ENCODE measurements at places on chromosomes 3 and 15.
A peak's percentile ranks its signal among the peaks of the same experiment; 100 is the strongest.

- DNase-seq: no peak
Observed at GRCh38 chr3:146953511-146953981, 348.4 kb upstream of the PLSCR5 start.

- no peak for DNase-seq
Observed at GRCh38 chr15:30072630-30073029, 10.1 kb upstream of the GOLGA8J start.

DNA sequence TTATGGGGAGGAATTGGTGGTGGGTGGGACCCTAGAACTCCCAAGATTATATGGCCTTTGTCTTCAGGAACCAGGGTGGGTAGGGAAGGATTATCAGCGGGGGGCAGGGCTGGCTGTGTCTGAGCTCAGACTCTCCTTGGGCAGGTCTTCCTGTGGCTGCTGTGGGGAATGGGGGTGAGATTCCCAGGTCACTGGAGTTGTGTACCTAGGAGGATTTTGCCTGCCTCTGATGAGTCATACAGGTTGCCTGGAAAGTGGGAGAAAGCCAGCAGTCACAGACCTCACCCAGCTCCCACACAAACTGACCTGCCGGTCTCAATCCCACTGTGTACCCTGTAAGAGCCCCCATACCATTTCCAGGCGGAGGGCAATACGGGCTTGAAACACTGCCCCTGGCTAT lies 209.9 kb upstream of the CNTN3 start:
- DNase-seq: no peak

- DNase-seq: no peak
Observed at GRCh38 chr15:99438691-99439523, 126.9 kb upstream of the MEF2A start.

GRCh38 chr15:47332481-47332880 lies 384.8 kb upstream of the SEMA6D start:
- no peak for DNase-seq

- no peak for DNase-seq
Observed at GRCh38 chr3:62670351-62670750, 204.9 kb downstream of the CADPS start.

DNA sequence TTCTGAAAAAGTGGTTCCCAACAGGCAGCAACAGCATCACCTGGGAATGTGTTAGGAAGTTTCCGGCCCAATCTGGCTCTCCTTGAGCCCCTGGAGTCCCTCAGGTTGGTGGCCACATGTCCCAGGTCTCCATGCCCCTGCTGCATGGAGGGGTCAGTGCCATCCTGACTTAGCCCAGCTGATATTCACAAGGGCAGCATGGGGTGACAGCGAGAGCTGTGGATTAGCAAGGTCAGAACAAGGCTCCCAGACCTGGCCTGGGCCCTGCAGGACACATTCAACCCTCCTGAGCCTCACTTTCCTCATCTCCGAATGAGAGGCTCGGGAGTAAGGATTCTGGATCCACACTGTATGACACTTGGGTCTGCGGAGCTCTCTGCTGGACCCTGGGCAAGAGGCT lies 243.8 kb upstream of the TLE3 start:
- DNase-seq: no peak

DNA sequence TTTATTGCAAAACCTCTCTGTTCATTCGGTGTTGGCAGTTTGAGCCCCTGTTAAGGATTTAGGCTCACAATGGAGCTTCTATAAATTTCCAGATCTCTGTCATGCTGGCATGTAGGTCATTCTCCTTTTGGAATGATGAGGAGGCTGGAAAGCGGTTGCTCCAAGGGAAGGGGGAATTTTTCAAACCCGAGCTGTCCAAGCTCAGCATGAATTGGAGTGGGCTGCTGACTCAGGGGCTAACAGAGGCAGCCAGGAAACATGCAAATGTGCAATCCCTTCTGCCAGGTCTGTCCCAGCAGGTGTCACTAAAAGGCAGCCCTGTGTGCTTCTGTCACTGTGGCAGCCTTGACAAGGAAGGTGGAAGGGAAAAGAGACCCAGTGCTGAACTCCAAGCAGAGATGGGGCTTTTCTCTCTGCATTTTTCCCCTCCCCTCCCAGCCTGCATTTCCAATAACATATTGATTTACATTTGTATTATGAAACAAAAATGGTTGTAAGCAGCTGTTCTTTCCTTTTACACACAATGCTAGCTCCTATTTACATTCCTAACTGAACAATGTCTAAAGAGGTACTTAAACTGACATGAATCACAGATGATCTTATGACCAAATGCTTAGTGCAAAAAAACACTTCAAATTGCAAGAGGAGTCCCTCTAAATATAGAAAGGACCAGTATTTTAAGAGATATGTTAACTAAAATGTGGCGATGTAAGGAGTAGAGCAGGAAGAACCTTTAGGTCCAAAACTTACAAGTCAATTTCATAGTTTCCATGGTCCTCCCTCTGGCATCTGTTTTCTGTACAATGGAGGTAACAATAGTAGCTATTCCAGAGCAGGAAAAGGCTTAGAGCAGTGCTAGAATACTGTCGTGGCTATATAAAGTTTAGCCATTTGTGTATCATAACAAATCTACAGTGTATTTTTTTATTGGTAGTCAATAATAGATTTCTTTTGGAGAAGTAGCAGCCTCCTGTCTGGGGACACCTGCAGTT lies 84.5 kb upstream of the ATP10A start:
- DNase-seq: no peak

GRCh38 chr3:33941804-33942203 lies 143.4 kb downstream of the PDCD6IP start:
- no peak for DNase-seq

DNA sequence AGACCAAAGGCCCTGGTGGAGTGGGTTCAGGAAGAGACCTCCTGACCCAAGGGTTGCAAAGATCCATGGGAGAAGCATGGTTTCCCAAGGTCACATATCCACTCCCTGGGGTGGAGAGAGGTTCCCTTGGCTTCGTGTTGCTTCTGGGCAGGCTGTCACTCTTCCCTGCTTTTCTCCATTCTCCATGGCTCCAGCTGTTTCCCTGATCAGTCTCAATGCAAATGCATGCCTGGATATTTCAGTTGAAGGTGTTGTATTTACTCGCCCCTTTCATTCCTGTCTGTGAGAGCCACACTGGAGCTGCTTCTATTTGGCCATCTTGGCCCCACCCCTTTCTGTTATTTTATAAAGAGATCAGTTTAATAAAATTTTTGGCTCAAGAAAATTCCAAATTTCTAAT lies 95.0 kb upstream of the PLSCR4 start:
- no peak for DNase-seq

GRCh38 chr15:59924812-59925522 lies 79.1 kb upstream of the FOXB1 start:
- no peak for DNase-seq

- no peak for DNase-seq
Observed at GRCh38 chr15:53739651-53740050, 19.8 kb downstream of the WDR72 start.

DNA sequence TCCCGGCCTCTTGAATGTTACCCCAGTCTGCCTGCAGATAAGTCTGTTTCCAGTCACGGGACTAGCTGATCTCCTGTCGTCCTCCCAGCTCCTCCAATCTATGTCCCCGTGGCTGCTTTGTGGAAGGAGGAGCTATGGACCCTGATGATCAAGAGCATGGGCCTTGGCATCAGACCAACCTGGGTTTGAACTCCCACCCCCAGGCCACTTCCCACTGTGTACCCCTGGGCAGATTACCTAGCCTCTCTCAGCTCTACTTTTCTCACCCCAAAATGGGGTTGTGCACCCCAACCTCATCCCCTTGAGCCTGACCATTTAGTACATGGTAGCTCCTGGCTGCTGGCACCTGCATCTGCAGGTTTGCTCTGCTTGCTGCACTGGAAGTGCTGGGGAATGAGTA lies 55.8 kb downstream of the GASK1A start:
- no peak for DNase-seq

DNA sequence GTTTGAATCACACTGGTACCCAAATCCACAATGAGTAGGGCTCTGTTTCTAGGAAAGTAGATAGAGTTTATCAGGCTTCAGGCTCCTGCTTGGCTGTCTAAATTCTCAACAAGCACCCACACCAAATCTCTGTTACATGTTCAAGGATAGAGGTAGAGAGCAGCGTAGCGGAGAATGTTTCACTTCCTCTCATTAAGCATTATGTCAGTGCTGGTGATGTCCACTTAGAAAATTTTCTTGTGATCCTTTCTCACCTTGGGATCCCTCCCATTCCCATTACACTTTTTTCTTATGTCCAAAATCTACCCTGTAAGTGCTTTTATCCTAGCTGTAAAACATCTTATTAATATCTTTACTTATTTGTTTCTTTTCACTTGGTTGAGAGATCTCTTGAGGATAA lies 34.7 kb upstream of the GCSAM start:
- no peak for DNase-seq

GRCh38 chr3:122076491-122077292 lies 21.5 kb downstream of the CD86 start:
- DNase-seq: no peak

- DNase-seq: peak; percentile 72
Observed at GRCh38 chr3:132317229-132317948, at the start of gene ACP3. Gene ACP3 (plus strand): TSS chr3:132317407. CDS start chr3:132317457, 50 bp downstream.

DNA sequence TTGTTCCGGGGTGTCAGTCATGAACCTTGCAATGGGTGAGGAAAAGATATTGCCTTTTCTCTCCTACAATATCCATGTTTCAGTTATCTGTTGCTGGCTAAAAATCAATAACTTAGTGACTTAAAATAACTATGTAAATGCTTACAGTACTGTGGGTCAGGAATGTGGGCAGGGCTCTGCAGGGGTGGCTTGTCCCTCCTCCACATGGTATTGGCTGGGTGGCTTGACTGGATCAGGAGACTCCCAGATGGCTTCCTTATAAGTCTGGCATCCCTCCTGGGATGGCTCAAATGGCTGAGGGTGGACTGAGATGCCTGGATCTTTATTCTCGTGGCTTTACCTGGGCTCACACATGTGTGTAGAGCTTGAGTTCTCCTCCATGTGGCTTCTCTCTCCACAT lies 47.5 kb downstream of the GTPBP8 start:
- no peak for DNase-seq

DNA sequence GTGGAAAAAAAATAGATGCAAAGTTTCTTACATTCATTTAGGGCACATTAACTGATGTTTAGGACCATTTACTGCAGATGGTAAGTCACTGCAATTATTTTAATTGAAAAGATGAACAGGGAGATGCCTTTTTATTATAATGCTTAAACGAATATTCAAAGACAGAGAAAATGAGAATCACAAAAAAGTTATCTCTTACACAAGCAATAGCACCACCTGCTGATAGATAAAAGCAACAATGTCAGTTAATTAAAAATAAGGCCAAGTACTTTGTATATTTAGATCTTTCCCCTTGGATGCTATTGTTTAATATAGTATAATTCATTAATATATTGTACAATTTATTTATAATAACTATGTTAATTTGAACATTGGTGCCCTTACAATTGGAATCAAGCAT lies 55.9 kb downstream of the IFT80 start:
- DNase-seq: no peak

GRCh38 chr3:191476066-191476772 lies 15.3 kb downstream of the PYDC2 start:
- no peak for DNase-seq

DNA sequence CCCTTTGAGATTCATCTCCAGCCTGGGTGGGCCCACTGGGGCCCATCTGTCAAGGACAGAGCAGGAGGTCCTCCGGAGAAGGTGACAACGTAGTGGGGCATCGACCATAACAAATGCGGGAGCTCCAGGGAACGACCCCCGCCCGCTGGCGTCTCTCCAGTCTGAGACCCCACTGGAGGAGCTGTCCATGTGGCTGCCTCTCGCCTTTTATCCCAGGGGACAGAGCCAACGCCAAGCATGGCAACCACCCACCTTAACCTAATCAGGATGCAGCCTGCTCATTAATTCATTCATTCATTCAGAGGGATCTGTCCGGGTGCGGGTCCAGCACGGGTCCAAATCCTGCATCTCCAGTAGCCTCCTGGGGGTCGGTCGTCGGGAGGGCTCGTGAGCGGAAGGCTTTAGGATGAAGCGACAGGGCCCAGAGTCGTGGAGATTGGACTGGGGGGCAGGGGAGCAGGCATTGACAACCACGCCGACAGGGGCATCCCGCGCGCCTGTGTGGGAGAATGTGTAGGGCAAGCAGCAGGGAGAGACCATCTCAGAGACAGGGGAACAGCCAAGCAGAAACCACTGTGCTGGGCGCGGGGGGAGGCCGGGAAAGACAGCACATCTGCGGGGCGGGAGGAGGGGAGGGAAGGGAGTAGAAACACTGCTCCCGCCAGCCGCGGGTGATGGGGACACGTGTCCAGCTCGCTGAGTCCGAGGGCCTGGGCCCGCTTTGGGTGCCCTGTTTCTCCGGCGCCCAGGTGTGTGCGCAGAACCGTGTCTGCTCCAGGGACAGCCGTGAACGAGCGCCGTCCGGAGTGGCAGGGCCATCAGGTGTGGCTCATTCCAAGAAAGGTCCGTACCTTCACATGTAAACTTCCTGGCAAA lies 1.9 kb downstream of the PIGZ start:
- DNase-seq: no peak
